Nasal cavity respiratory epithelium epithelial cell of viscerocranial mucosa (primary cell): ENCODE measurements at places on chromosomes 5 and 9. TPM values are rescaled to one million over a fixed set of nuclear protein-coding genes. Genes with fewer than 3 reads are reported as not detected.

Gene GCNT4
- total RNA-seq: 3.4 and 5.4 TPM in 2 replicates

Gene SLC30A5
- total RNA-seq: 62.0 and 90.9 TPM in 2 replicates

Gene SPINK14
- not detected in 2 replicates for total RNA-seq

Gene MSMP
- not detected in 2 replicates for total RNA-seq

Gene THBS4
- total RNA-seq: 0.68 and 1.00 TPM in 2 replicates

Gene MTAP
- total RNA-seq: 51.9 and 81.4 TPM in 2 replicates

Gene ROR2
- under 0.01 and 1.1 TPM in 2 replicates for total RNA-seq

Gene PCA3
- total RNA-seq: not detected in 2 replicates

Gene RCL1
- 27.7 and 37.3 TPM in 2 replicates for total RNA-seq

Gene GKAP1
- 0.34 and 1.6 TPM in 2 replicates for total RNA-seq

Gene GBA2
- 36.6 and 41.6 TPM in 2 replicates for total RNA-seq
